Fibroblast of mammary gland (primary cell): ENCODE measurements at places on chromosomes 11 and 22.

DNA sequence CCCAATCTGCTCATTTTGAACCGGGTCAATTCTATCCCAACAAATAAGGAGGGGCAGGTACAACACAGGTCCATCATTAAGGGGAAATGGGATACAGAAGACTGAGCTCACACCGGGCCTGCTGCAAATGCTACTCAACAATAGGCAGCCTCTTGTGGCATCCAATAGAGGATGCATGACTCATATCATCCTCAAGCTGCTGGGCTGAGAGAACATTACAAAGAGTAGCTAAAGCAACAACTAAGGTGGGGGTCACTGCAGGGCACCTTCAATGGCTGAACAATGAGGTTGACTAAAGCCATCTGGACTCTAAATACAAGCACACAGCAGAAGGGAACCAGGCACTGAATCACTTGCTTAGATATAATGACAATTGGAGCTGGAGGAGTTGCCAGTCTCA lies 130.1 kb upstream of the SYN3 start:
- peak; percentile 6 for DNase-seq

DNA sequence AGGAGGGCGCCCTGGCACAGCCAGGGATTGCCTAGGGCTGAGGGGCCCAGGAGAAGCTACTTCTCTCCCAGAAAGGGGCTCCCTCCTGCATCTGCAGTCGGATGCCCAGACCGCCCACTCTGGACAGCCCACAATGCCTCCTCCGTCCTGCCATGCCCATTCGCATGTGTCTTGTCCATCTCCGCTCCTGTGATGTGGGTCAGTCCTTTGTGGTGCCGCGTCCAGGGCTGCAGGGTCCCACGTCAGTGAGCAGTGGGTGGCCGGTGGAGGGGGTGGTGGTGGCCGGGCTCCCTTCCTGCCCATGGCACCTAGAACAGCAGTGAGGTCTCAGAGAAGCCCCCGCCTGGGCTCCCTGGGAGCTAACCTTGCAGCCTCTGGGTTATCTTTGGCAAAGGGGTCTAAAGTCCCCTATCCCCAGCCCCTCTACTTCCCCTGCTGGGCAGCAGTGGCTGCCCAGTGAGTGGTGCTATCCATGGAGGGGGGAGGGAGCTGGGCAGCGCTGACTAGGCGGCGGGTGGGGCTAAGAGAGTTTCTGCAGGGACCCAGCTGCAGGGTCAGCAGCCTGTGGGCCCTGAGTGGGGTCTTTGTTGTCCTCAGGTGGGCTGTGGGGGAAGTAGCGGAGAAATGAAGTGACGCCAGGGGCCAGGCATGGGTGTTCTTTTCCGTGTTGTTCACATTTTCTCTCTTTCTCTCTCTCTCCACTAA lies 41.1 kb downstream of the KCNC1 start:
- no peak for DNase-seq

- DNase-seq: peak; percentile 47
These were observed 1.0 kb downstream of the CCDC85B start for GRCh38 chr11:65891219-65892136.

- peak; percentile 40 for DNase-seq
These were observed 10.0 kb downstream of the UPB1 start for GRCh38 chr22:24504956-24505736.

DNA sequence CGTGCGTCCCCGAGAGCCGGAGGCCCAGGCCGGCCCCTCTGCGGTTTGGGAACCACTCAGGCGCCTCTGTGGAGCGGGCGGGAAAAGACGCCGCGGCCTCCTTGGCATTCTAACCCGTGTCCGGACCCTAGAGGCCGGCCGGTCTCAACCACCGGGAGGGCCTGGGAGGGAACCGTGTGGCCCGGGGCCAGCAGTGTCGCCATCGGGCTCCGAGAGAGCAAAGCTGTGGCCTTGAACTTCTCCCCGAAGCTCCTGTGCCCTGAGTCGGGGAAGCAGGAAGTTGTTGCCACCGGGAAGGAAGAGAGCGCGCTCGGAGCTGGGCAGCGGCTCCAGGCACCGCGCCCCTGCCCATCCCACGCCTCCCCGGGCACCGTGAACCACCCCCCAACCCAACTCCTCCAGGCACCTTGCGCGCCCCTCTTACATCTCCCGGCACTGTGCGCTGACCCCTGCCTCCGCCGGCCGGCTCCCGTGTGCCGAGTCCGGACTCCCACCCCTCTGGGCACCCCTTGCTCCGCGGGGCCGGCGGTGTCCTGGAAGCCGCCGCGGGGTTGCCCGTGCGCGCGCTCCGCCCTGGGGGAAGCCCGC lies 80.0 kb upstream of the PPARA start:
- DNase-seq: peak; percentile 68

GRCh38 chr11:12125609-12126149 lies 15.3 kb downstream of the MICAL2 start:
- DNase-seq: peak; percentile 58

DNA sequence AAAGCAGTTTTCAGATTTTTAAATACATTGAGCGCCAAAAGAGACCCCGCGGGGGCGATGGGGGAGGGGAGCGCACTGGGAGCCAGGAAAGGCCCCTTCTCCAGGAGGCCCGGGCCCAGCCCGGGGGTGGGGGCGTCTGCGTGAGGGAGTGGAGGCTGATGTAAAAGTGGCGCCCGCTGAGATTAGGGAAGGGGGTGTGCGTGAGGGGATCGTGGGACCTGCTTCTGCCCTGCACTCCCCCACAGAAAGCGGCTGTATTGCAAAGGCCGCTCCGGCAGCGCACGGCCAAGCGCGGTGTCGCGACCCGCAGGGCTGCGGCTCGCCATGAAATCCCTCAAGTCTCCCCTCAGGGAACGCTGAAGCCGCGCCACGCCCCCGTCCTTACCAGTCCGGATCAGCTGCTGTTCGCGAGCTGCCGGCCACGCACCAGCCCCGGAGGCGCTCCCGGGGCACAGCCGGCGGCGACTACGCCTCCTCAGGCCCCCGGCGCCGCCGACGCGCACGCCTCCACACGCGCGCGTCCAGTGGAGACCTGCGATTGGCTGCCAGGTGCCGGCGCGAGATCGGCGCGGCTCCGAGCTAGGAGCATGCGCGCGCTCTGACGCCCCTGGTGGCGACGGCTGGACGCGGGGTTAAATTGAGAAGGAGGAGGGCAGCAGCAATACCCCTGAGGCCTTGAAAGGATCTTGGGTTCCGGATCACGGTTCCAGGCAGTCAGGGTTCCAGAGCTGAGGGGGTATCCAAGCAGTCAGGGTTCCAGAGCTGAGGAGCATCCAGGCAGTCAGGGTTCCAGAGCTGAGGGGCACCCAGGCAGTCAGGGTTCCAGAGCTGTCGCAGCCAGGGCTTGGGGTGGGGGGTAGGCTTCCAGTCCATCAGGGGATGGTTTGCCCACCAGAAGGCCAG lies at the start of gene ZNF280B:
Gene ZNF280B (minus strand): TSS at position 469 of the 903 bp plus-strand sequence. CDS start 19,344 bp downstream, outside the sequence.
- DNase-seq: peak; percentile 79

- no peak for DNase-seq
These were observed 56.1 kb upstream of the CDON start for GRCh38 chr11:126118806-126119205.

DNA sequence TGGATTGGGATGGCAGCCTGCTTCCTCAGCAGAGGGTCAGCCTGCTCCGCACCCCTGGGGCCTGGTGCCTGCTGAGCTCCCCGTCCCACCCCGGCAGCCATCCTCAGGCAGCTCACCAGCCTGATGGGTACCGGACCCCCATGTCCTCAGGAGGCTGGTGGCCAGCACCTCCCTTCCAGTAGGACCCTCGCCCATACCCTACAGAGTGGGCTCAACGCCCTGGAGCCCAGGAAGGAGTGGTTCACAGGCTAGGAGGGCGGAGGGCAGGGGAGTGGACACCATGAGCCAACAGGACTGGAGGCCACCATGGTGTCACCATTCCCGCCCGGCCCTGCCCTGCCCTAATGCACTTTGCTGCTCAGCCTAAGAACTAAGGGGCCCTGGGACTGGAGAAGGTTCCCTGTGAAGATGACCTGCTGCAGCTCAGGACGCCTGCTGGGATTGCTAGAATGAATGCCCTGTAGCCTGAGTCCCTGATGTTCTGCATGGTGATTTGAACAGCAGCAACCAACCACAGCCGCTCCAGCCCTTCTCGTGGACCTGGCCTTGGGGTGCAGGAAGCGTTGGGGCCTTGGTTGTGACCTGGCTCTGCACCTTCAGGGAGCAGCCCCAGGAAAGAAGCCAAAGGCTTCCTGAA lies 1080.8 kb downstream of the BRD1 start:
- DNase-seq: no peak

- peak; percentile 21 for DNase-seq
These were observed 21.4 kb downstream of the TMPRSS6 start for GRCh38 chr22:37088108-37088605.

DNA sequence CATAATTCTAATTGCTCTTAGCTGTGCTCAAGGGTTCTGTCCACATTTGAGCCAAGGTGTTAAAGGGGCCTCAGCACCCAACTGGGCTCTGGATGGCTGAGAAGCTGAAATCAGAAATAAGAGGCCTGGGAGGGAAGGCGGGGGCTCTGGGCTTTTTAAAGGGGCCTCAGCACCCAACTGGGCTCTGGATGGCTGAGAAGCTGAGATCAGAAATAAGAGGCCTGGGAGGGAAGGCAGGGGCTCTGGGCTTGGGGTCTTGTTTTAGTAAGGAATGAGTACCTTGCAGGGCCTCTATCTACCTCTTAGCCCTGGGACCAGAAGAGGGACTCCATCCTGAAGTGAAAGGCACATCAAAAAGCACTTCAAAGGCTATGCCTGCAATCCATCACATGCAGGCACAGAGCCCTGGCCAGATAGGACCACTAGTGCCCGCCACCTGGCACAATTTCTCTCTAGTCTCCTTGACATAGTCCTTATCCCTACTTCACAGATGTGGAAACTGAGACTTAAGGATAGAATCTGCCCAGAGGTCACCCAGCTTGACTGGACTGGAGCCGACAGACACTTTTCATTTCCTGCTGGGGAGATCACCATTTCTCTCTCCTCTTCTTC lies 35.6 kb downstream of the DKK3 start:
- DNase-seq: no peak

DNA sequence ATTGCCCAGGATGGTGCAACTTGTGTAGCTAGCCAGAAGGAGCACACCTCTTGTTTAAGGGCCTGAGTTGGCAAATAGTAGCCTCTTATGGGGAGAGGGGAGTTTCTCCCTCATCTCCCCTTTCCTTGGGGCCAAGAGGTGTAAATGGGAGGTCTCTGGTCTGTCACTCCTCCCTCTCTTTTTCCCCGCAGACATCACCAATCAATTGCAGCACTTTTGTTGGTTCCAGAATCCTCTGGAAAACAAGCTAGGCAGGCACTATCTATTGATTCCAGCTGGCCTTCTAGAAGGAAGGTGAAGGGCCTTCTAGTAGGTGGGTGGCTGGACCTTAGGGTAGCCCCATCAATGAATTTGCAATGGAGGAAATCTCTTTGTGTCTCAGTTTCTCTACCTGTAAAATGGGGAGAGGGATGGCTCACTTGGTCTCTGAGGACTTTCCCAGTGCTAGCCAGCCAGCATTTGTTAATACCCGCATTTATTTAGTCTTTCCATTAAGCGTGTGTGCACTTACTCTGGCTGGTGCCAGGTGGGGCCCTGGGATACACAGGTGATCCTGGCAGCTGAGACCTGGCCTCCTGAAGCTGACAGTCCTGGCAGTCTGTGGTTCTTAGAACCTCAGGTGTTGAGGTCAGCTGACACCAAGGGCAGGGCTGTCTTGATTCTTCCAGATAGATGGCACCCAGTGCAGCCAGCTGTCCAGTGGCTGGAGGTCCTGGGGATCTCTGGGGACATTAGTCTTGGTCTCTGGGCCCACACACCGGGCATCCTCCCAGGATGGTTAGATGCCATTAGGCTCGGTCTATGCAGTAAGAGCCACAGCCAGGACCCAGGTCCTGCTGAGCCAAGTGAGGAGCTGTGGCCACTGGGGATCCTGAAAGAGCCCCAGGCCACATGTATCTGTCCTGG lies 51.7 kb downstream of the TSPAN18 start:
- DNase-seq: no peak

GRCh38 chr22:24758164-24758799 lies 16.2 kb downstream of the PIWIL3 start:
- DNase-seq: peak; percentile 55

- no peak for DNase-seq
These were observed 20.2 kb upstream of the SEPTIN5 start for GRCh38 chr22:19693981-19694670.

DNA sequence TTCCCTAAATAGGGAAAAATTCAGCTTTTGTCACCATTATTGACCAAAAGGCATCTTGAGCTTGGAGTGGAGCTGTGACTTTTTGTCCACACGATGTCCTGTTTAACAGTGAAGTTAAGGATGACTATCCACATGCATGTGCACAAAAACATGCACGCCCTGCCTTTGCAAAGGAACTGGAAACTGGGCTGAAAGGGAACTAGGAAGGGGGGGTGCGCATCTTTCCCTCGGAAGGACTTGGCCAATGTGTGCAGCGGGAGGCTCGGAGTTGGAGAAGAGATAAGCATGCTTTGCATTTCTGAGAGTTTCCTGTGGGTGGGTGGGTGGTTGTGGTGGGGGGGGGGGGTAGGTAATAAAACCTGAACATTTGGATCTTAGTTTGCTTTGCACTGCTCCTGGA lies 411 bp upstream of the KIRREL3 start:
- DNase-seq: no peak

DNA sequence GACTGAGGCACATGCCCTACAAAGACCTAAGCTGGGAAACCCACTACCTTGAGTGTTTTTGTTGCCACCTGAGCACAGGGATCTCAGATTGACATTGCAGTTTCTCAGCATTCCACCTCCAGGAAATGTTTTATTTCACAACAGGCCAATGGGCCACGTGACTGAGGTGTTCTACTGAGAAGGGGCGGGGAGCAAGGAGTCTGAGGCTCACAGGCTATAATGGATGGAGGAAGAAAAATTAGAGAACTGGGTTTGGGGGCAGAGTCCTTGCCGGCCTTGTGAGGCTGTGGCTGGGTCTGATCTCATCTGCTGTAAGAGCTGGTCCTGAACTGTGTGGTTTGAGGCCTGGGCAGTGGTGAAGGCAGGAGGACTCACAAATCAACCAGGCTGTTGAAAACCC lies 40.7 kb downstream of the ZNF202 start:
- DNase-seq: no peak

DNA sequence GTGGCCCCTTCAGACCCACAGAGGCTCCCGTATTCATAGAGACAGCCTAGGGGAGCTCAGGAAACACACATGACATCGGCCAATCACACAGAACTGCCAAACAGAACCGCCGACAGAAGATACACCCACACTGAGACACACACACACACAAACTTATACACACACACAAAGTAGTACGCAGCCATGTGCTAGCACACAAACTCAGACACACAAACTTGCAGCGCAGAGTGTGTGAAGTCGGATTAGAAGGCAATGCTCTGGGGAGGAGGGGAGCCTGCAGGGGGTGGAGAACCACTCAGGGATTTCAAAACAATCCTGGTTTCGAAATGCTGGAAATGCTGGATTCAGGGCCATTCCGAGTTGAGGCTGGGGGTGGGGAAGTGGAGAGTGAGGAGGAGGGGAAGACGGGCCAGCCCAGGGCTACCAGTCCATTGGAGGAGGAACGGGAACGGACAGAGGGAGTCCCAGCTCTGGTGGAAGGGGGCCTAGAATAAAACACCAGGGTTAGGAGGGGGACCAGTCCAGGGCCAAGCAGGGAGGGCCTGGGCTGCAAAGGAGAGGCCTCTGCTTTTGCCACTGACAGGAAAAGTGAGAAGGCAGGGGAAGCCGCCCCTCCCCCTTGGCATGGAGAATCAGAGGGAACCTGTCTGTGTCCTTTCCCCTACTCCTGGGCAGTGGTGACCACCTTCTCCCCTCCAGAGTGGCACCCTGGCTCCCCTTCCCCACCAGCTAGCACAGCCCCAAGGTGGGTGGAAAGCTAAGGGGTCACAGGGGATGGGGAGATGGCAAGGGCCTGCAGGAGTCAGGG lies 4.4 kb downstream of the BCL9L start:
- peak; percentile 95 for DNase-seq

GRCh38 chr11:36164506-36165250 lies 124.5 kb downstream of the COMMD9 start:
- peak; percentile 70 for DNase-seq
